ENCODE measurements at places on chromosomes 2 and 18.

DNA sequence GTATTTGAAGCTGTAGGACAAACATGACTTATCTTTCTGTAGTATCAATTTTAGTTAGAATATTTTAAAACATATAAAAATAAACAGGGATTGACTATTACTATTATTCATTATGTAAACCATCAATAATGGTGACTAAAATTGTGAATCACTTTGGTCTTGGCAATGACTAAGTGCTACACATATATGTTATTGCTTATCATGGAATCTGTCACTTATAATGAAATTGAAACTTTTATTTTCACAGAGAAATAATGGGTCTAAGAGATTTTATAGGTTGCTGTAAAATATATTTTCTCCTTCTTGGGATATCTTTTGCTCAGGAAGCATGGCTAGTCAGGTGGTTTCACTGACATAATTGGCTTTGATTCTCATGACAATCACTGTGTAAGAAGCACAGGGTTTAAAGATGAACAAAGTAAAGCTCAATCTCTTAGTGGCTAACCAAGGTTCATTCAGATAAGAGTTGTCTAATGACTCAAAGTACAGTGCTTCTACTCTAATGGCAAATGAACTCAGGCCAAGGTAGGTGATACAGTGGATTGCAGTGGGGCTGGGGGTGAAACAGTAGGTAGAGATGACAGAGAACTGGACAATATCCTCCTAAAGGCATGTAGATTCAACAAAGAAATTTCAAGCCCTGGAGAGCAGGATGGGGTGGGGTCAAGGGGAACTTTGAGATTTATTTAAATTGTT, 98.6 kb upstream of the FANCL start:
- DNase-seq: no peak

GRCh38 chr2:119293900-119294299, 70.3 kb downstream of the STEAP3 start:
- no peak for DNase-seq

- no peak for DNase-seq
Measured at GRCh38 chr2:71715241-71715750, 261.9 kb downstream of the DYSF start.

- no peak for DNase-seq
Measured at GRCh38 chr2:105752691-105753358, 8.1 kb downstream of the NCK2 start.

GRCh38 chr18:4384932-4385331, 70.2 kb downstream of the DLGAP1 start:
- no peak for DNase-seq
